ENCODE measurements at places on chromosomes 3 and 15.

- ATAC-seq, result no peak
Observed at GRCh38 chr3:108028896-108029295, 61.9 kb downstream of the CD47 start.

DNA sequence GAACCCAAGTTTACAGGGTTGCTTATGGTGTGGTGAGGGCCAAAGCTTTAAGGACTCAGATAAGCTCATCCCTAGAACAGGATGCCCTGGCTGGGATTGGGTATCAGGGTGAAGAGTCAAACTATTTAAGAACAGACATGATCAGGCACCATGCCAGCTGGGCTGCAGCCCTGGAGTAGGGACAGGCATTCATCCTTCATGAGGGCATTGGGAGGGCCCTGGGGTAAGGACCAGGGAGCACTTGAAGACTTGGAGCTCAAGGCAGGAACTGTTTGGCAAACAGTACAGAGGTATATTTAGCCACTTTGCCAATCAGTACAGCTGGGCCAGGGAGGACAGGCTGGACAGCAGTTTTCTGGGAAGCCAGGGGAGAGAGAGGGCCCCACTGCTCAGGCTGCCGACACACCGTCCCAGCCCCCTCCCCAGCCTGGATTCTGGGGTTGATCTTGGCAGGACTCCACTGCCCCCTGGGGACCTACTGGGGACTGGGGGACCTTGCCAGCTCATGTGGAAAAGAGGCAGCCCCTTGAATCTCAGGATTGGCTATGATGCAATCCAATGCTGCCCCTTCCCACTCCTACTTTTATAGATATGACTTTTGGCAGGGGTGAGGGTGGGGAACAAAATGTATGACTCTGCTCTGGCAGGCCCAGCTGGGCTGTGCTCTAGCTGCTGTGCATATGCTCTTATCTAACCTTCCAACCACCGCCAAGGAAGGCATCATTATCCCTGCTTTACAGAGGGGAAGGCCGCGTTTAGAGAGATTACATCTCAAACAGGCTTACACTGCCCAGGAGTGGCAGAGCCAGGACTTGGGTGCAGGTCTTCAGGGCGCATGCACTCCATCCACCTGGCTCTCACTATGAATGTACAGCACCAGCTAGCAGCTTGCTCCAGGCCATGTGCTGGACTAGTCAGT lies 2.3 kb downstream of the PLA2G4E start:
- ATAC-seq, result no peak

DNA sequence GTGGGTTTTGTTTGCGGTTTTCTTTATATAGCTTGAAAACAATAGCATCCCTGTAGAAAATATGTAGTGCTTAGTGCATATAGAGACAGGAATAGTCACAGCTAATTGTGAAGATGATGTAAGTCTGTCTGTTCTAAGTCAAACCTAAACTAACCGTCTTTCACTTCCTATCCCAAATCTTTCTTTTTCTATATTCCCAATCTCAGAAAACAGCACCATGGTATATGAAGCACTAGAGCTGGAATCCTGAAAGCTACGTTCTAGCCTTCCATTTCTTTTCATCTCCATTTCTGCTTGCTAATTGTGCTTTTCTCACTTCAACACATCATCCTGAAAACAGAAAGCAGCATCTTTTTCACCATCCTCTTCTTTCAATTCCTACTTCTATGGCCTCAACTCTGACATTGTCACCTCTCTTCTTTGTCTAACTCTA lies 1235.5 kb downstream of the ROBO2 start:
- no peak for ATAC-seq

DNA sequence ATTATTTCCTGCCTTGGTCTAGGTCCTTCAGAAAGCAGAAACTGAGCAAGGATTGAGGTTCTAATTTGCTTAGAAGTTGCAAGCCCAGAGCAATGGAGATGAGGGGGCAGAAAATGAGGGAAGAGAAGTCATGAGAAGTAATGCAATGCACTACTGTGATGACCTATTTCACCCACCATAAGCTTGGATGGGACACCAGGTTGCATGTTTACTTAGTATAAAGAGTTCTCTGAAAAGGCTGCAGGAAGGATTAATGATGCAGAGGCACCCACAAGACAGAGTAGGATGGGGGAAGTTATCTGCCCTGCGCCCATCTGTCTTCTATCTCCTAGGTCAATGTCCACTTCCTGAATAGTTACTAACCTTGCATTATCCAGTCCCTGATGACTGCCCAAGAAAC lies 84.8 kb upstream of the SNRK start:
- ATAC-seq, result no peak

- no peak for ATAC-seq
Observed at GRCh38 chr15:70670680-70671079, 92.7 kb downstream of the UACA start.

DNA sequence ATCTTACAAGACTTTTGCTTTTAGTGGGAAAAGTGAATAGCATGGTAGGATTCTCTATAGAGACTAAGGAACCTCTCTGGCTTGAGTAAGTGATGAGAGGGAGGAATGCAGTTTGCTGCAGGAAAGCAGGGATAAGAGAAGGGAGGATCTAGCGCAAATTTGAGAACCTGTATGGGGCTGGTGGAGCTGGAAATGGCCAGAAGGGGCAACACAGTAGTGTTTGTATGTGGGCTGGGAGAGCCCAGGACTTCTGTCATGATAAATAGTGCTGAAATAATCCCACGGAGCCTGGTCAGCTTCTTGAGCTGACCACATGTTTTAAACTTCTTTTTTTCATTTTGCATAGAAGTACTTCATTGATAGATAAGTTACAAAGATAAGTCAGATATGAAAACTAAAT lies 11.2 kb upstream of the SHC4 start:
- no peak for ATAC-seq

DNA sequence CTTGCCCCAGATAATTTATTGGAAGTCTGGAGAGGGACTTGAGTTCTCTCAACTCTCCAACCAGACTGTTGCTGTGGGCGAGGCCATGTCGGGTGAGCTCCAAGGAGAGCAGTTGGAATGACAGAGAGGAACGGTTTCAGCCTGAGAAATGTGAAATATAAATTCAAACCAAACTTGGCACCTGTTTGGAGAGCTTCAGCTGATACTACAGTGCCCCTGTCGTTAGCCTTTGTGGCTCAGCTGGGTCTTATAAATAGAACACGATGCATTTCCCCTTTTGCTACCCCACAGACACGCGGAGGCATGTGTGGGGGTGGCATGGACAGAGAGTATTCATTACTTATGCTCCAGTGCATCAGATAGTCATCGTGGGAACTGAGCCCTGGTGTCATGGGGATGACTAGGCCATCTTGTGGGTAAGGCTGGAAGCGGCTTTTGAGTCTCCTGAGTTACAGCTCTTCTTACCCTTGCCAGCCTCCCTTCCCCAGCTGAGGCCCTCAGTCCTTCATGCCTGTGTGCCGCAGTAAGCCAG lies 15.6 kb downstream of the SMAD3 start:
- peak; percentile 85 for ATAC-seq

DNA sequence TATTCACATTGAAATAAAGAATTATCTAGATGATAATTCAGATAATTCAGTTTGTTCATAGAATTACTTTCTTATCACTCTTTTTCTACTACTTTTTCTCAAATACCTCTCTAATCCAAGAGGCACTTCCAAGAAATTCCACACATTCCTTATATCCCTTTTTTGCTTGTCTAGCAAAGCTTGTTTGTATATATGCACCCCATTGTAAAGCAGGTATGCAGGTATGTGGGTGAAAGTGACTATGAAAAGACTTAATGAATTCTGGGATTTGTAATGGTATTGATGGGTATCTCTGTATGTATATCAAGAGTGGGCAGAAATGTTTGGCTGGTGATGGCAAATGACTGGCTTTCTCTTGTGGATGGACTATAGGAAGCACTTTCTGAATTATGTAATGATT lies 94.1 kb upstream of the FGF7 start:
- no peak for ATAC-seq

GRCh38 chr3:156201411-156202405 lies 81.3 kb downstream of the KCNAB1 start:
- peak; percentile 16 for ATAC-seq

DNA sequence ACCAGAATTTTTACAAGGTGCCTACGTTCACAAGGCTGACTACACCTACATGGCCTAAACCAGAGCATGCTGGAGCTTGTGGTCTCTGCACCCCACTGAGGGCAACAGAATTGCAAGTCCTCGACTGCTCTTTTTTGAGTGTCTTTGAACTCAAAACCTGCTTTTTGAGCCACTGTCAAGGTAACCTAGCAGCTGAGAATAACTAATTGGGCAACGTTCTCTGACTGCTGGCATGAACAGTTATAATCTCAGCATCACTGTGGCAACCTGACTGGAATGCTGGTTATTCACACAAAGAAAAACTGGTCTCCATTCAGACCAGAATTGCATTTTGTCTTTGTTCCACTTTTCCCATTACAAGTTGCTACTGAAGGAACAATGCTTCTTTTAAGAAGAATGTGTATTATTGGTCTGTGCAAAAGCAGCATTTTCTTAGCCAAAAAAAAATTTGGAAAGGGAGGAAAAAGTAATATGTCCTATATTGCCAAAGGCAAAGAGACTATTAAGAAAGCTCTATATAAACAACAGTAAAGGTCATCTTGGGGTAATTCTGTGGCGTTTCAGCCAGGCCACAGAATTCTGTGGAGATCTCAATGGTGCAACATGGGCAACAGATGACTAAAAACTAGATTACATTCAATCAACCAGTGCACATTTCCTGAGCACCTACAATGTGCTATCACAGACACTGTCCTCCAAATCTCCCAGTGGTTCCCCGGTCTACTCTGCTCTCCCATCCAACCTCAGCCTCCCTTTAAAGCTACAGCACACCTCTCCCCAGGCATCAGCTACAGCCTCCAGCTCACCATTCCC lies 76.8 kb downstream of the TNIK start:
- peak; percentile 49 for ATAC-seq

GRCh38 chr15:69457304-69458280 lies 5.0 kb downstream of the RPLP1 start:
- no peak for ATAC-seq

- ATAC-seq, result no peak
Observed at GRCh38 chr15:60718661-60719069, 239.7 kb upstream of the ICE2 start.

- ATAC-seq, result no peak
Observed at GRCh38 chr15:27885201-27885600, 213.9 kb downstream of the OCA2 start.

- no peak for ATAC-seq
Observed at GRCh38 chr15:47505712-47506328, 211.5 kb upstream of the SEMA6D start.

DNA sequence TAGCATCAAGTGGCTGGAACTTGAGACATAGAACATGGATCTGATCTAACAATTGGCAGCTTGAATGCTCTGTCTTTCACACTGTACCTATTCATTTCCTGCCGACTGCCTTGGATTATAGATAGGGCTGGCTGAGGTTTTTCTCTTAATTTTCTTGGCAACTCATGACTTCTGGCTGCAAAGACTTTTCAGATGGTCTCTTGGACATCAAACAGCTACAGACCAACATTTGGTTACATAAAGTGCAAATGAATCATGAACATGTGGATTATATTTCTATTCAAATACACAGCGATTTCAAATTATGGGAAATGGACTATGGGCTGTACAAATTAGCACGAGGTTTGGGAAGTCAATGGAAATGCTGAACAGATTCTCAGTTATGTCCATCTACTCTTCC lies 26.2 kb upstream of the IL16 start:
- no peak for ATAC-seq

GRCh38 chr3:96931119-96931862 lies 116.9 kb downstream of the EPHA6 start:
- no peak for ATAC-seq

- no peak for ATAC-seq
Observed at GRCh38 chr15:71757741-71758530, 52.4 kb upstream of the NR2E3 start.

DNA sequence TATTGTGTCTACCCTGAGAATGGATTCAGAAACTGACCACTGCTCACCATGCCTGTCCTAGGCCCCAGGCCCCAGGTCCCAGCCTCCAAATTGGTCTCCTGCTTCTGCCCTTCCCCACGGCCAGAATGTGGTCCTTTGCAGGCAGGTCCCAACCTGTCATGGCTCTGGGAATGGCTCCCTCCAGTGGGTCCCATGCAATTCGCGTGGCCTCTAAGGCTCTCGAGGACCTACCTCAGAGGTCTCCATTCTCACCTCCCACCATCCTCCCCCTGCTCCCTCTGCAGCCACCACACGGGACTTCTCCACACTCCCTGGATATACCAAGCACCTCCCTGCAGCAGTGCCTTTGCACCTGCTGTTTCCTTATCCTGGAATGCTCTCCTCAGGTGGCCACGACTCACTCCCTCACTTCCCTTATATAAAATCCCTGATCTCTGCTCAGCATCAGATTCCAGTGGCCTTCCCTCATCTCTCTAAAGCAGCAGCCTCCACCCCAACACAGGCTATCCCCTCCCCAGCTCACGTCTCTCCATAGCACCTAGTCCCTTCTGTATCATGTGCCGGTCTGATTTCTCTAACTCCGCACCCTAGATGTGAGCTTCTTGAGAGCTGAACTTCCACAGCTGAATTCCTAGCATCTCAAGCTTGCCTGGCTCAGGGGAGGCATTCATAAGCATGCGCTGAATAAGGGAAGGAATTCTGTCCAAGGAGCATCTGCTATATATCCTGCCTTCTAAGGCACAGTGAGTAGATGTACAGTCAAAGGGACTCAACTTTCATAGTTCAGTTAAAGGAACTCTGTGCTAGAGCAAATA lies 56.9 kb downstream of the ARRDC4 start:
- no peak for ATAC-seq

GRCh38 chr3:57421336-57421735 lies 122.8 kb downstream of the DNAH12 start:
- ATAC-seq, result no peak

DNA sequence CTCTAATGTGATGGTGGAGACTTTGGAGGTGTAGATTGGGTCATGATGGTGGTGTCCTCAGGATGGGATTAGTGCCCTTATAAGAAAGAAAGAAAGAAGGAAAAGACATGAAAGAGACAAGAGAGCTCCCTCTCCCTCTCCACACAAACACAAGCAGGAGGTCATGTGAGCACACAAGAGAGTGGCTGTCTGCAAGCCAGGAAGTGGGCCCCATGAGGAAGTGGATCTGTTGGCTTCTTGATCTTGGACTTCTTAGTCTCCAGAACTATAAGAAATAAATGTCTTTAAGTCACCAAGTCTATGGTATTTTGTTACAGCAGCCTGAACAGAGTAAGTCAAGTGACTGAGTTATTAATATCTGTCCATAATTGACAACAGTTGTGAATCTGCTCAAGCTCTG lies 17.1 kb downstream of the IQCB1 start:
- ATAC-seq, result no peak

DNA sequence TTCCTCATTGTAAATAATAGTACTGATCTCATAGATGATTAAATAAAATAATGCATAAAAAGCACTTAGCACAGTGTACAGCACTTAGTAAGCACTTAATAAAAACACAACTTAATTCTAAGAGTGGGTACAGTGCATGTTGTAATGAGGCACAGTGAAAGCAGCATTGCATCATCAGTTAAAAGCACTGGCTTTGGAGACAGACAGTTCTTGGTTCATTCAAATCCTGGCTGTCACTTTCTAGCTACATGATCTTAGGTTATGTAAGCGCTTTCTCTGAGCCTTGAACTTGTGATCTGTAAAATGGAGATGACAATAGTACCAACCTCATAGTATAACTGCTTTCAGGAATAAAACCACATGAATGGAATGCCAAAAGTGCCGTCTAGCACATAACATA lies 151.5 kb downstream of the DPH6 start:
- no peak for ATAC-seq

GRCh38 chr15:98549741-98550140 lies 98.6 kb upstream of the IGF1R start:
- no peak for ATAC-seq

GRCh38 chr15:97804950-97805349 lies 155.6 kb upstream of the ARRDC4 start:
- ATAC-seq, result no peak

All from stimulated activated memory B cell treated with anti-CD40 and anti-IgM and Interleukin-4, amounts not matched to agents 10 μg/mL and 1 μg/mL and 100 μg/mL, for 72 hours (primary cell).